Activated T-helper 2 cell treated with anti-CD3 and anti-CD28 coated beads, Interferon-gamma antibody, Interleukin-2, Interleukin-4, amounts not matched to agents 10 μg/mL and 5 μg/mL and 100 μg/mL, durations not matched to agents 14 hours and 24 hours and 36 hours (primary cell): ENCODE measurements at places on chromosomes 1 and 21. TPM values are rescaled to one million over a fixed set of nuclear protein-coding genes. Genes with fewer than 3 reads are reported as not detected.

DNA sequence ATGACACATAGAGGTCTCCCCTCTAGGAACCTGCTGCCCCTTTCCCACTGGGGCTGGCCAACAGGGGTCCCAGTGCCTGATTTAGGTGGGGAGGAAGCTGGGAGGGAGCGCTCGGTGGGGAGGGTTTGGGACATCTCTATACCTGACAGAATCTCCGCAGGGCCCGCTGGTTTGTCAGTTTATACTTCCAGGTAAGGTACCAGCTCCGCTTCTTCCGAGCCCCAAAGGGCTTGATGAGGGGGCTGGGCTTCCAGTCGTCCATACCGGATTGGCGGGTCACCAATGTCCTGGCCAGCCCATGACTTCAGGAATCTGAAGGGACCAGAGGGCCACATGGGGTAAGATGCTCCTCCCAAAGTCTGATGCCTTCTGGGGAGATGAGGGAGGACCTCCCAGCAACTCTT, 672 bp downstream of the POMGNT1 start:
- no peaks in the 10 kb centered on the region for H3K27me3 ChIP-seq
- peak overlapping the region; percentile 85 for H3K4me3 ChIP-seq
- H3K27ac ChIP-seq: peak overlapping the region; percentile 80
- no peak for DNase-seq
- H3K4me1 ChIP-seq: peaks cover 14% of the 10 kb centered on the region
- peaks cover 13% of the 10 kb centered on the region for H3K36me3 ChIP-seq

GRCh38 chr1:26570287-26570686, 40.7 kb downstream of the RPS6KA1 start:
- DNase-seq: no peak
- H3K27me3 ChIP-seq: no peaks in the 10 kb centered on the region
- H3K4me3 ChIP-seq: no peak overlapping the region
- H3K4me1 ChIP-seq: peaks cover 16% of the 10 kb centered on the region

GRCh38 chr1:110187139-110187890, 22.8 kb upstream of the KCNC4 start:
- no peak overlapping the region for H3K27ac ChIP-seq
- DNase-seq: no peak
- no peaks in the 10 kb centered on the region for H3K36me3 ChIP-seq
- H3K27me3 ChIP-seq: peaks cover 14% of the 10 kb centered on the region

GRCh38 chr21:31172328-31172727, 134.1 kb upstream of the KRTAP19-8 start:
- H3K4me1 ChIP-seq: peaks cover 64% of the 10 kb centered on the region
- DNase-seq: no peak
- H3K27me3 ChIP-seq: no peaks in the 10 kb centered on the region
- H3K4me3 ChIP-seq: peak overlapping the region; percentile 16
- peak overlapping the region; percentile 53 for H3K27ac ChIP-seq

OVAAL gene
- total RNA-seq: not detected in 2 replicates
